ENCODE measurements at places on chromosomes 7 and 10.

GRCh38 chr10:85293483-85293882 is 965.1 kb downstream of the CCSER2 start:
- no peak for DNase-seq

GRCh38 chr7:7434329-7434728 is 101.3 kb downstream of the COL28A1 start:
- no peak for DNase-seq

DNA sequence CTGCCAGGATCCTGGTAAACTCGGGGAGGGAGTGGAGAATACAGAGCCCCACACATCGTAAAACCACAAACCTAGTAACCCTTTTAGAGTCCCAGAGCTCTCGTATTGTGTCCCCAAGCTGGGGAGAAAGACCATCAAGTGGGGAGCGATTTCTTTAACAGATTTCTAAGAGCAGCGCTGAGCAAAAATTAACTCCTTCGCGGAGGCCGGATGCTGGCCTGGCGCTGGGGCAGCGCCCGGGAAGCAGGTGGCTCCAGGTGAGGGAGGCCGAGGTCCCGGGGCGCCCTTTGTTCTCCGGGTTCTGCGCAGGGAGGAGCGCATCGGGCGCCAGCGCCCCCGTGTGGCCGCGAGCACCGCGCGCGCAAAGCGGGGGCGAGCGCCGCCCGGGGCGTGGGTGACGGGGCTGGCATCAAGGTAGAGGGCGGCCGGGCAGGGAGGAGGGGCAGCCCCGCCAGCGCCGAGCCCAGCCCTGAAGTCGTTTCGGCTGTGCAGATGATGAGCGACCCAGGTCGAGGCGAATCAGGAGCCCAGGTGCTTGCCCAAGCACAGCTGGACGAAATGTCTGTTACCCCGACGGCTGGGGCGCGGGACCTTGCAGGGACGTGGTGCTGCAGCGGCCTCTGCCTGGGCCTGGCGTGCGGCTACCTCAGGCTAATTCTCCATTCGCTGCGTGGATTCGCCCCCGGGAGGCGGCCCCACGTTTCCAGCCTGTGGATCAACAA is 10.4 kb upstream of the FGFR2 start:
- peak; percentile 14 for DNase-seq

DNA sequence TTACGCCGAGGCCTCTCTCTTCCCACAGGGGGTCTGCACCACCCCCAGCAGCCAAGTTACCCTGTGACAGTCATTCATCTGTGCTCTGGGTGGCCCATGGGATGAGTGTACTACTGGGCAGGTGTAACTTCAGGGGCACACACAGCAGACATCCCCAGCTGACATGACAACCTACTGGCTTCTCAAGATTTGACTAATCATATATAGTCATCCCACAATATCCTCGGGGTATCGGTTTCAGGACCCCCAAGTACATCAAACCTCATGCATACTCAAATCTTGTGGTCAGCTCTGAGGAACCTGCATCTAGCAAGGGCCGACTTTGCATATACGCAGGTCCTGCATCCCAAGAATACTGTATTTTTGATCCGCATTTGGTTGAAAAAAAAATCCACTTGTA is 336.9 kb upstream of the C7orf33 start:
- DNase-seq = no peak

GRCh38 chr7:78370936-78371335 is 572.4 kb downstream of the PHTF2 start:
- no peak for DNase-seq

- DNase-seq = no peak
These were observed 34.2 kb downstream of the SEMA3C start for GRCh38 chr7:80884511-80885195.

DNA sequence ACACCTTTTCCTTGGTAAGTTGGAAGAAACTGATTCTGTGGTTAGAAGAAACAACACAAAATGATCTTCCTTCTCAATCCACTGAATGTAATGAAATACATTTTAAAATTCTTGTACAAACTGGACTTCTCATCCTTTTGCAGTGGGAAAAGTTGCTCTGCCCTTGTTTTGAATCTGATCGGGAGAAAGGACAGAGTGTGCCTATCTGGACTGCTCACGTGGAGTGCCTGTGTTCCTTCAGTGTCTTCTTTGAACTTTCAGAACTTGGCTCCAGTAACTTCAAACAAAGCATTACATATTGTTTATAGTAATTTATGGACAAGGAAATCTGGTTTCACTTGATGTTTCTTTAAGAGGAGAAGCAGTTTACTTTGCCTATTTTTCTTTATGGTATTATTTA is 17.1 kb downstream of the SLC26A3 start:
- DNase-seq = no peak

DNA sequence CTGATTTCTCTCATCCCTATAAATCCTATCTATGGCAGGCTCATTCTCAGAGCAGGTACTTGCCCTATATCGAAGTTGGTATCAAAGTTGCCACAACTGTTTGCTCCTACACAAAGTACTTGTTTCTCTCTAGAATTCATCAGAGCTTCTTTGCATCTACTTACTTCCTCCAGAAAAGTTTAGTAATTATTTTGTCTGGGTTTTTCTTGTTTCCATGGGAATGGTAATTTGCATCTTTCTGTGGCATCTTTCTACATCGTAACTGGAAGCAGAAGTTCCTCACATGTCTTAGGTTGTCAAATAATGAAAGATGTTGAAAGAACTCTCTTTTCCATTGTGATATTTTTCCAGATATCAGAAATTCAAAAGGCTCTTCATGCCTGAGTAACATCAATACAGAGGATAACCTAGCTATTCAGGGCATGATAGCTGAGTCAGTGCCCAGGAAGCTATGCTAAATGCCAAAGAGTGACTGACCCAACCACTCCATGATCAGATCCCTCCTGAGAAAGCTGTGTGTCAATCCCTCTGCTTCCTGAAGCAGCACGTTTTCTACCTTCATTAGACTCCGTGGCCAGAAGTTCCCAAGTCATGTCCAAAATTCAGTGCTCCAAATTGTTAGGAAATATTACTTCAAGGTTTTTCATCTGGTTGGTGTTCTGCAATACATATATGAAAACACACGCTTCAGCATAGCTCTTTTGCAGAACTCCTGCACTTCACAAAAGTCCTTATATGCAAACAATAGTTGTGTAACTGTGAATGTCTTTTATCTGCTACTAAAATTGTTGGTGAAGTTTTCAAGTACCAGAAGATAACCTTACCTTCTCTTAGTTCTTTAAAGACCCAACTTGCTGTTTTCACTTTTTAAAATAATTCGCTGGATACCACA is 216.5 kb downstream of the VTI1A start:
- peak; percentile 2 for DNase-seq

DNA sequence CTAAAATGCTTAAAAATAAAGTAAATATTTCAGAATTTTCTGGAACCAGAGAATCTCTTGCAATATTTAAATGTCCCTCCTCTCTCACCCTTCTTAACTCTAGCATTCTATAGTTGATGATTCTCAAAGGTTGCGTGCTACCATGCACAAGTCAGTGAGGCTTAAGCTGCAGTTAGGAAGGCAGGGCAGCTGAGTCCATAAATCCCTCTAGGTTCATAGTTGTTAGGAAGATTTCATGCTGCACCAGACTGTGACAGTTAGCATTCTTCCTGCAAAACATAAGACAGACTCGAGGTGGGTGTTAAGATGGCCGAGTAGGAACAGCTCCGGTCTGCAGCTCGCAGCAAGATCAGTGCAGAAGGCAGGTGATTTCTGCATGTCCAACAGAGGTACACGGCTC is 70.6 kb downstream of the MET start:
- DNase-seq = no peak

- DNase-seq = no peak
These were observed 45.3 kb upstream of the EGR2 start for GRCh38 chr10:62861507-62861906.

GRCh38 chr10:80829151-80829550 is 291.4 kb downstream of the SH2D4B start:
- DNase-seq = no peak

DNA sequence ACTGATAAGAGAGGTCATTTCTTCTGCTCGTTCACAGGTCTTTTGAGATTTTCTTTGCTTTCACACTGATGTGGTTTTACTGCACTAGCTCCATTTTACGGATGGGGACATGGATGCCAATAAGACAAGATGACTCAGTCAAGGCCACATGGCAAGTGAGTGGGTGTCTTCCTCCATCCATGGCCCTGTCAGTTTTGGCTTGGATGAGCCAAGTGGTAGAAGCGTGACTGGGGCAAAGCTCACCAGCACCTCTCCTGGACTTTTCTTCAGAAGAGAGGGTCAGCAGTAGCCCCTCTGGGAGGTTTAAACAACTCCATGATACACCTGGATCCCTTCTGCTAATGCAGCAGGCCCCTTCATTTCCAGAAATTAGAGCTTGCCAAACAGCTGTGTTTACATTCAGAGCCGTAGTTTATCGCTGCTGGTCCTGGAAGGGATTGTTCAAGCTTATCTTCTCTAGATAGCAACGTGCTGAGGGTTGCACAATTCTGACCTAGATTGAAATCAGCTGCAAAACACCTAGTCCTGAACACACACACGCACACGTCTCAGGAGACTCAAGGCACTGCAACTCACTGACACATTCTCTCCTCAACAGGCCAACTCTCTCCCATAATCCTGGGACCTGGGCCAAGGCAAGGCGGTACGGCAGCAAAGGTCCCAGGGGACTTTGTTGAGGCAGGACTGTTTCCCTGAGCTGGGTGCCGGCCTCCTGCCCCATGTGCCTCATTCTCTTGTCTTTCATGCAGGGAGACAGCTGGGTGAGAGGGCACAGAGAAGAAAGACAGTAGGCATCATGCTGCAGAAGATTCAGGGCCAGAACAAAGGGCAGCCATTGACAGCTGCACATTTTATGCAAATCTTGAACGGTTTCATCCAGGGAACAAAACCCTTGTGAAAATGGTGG is 14.2 kb upstream of the PDCD4 start:
- DNase-seq = peak; percentile 72

GRCh38 chr10:110404413-110404812 is 93.3 kb upstream of the DUSP5 start:
- no peak for DNase-seq

DNA sequence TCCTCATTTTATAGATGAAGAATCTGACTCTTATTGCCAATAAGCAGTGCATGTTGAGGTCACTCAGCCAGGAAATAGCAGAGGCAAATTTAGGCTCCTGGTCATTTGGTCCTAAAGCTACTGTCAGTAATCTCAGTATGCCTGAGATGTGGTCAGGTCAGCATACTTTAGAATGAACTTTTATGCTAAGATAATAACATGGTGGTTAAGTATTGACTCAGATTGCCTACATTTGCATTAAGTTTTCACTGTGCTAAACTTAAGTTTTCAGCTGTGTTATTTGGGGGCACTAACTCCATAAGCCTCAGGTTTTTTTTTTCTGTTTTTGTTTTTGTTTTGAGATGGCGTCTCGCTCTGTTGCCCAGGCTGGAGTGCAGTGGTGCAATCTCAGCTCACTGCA is 35.9 kb upstream of the CCSER2 start:
- no peak for DNase-seq

- no peak for DNase-seq
These were observed 27.8 kb downstream of the NET1 start for GRCh38 chr10:5440206-5440605.

- no peak for DNase-seq
These were observed 2.5 kb downstream of the PGAM2 start for GRCh38 chr7:44062903-44063295.

GRCh38 chr10:93851169-93851568 is 42.6 kb upstream of the SLC35G1 start:
- DNase-seq = no peak

- DNase-seq = no peak
These were observed 94.5 kb downstream of the INPP5A start for GRCh38 chr10:132632091-132632561.
